ENCODE measurements at places on chromosomes 4 and X.

DNA sequence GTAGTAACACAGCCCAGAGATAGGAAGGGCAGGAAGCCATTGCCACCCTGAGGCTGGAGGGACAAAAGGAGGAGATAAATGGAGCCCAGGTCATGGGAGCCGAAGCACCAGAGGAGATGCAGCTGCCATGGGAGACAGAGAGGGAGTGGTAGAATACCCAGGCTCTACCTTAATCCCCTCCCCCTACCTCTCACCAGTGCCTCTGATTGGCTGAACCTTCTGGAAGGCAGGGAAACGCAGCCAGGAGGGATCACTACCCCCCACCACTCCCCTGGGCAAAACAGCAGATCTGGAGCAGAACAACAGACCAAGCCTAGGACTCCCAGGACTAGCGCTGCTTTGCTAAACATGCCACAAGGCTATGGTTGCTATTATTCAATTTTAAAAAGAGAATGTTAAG is 114.2 kb downstream of the ZNF827 start:
- DNase-seq, result no peak

DNA sequence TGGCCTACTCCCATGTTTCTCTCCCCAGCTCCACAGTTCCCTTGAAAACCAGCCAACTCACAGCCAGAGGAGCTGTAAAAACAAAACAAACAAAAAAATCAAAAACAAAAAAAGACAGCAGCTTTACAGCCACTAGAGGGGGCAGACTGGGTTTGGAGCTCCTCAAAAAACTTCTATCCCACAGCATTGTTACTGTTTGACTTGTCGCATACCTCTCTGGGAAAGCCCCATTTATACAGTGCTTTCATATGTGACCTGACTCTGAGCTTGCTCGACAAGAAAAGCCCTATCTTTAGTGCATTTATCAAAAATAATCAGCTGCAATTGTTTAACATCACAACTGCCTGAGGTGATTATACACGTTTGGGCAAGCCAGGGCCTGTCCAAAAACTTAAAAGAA is 21.6 kb downstream of the TSPAN6 start:
- DNase-seq, result no peak

- DNase-seq, result no peak
Observed at GRCh38 chr4:138035781-138036258, 206.3 kb downstream of the SLC7A11 start.

DNA sequence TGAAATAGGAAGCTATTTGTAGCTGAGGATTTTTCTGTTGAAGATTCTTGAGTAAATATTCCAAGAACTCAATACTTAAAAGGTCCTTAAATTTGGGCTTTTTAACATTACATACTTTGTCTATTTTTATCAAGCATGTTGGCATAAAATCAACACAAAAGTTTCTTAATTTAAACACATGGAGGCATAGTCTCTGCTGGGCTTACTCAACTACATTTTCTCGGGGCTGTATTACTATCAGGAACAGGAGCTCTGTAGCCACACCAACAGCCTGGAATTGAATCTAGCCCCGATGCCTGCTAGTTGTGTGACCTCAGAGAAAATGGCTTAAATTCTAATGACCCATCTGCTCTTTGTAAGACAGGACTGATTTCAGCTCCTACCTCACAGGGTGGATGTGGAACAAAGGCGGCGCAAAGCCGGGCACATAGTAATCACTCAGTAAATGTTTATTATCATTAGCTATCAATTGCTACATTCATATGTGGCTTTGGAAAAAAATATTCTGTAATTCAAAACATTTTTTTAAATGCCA is 207.0 kb downstream of the NSUN7 start:
- DNase-seq, result no peak

GRCh38 chr4:17787315-17787714 is 5.9 kb upstream of the FAM184B start:
- DNase-seq, result no peak

GRCh38 chrX:31860686-31861085 is 788.8 kb upstream of the FTHL17 start:
- no peak for DNase-seq

DNA sequence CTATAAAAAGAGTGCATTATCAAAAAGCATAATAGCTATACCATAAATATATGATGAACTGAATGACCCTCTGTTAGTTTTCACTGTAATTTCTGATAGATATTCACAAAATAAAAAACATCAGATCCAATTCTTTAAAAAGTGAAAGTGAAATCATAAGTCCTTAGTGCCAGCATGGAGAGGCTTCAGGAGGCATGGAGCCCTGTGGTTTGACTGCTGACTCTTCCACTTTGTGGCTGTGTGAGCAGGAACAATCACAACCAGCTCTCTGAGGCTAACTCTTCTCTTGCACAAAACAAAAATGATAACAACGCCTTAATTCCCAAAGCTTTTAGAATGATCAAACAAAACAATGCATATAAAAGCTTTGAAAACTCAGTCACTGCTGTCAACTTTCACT is 1143.9 kb downstream of the PDHA2 start:
- no peak for DNase-seq

DNA sequence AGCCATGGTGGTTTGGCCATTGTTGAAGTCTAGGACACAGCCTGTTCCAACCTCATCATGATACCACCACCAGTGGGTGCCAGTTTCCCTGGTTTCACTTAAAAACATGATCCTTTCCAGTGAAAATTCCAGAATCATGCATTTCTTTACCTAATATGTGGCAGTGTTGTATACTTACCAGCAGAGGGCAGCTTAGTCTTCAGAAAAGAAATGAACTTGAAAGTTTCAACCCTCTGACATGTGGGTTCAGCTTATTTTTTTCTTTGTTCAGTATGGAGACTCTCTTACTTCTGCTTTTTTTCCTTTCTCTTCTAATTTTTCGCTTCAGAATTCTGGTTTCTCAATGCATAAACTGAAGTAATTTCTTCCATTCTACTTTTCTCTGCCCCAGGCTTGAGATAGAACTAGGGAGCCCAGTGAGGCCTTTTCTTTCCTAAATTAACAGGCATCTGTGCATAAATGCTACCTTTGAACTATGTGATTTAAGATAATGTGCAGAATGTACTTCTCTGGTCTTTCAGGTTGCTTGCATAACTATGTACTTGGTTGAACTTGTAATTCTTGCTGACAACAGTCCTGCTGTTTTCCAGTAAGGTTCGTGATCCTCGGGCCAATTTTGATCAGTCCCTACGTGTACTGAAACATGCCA is 10.7 kb downstream of the LIAS start:
- DNase-seq, result no peak

DNA sequence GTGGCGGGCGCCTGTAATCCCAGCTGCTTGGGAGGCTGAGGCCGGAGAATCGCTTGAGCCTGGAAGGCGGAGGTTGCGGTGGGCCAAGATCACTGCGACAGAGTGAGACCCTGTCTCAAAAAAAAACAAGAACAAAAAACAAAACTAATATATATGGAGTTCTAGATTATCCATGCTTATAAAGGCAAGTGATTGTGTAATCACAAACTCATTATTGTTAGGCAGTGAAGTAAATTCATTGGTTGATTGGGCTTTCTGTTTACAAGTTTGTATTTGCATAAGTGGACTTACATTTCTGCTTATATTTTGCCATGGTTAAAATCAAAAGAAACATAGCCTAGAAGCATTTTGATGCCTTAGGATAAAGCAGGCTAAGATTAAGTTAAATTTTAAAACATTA is 2.5 kb upstream of the UBE2D3 start:
- no peak for DNase-seq

DNA sequence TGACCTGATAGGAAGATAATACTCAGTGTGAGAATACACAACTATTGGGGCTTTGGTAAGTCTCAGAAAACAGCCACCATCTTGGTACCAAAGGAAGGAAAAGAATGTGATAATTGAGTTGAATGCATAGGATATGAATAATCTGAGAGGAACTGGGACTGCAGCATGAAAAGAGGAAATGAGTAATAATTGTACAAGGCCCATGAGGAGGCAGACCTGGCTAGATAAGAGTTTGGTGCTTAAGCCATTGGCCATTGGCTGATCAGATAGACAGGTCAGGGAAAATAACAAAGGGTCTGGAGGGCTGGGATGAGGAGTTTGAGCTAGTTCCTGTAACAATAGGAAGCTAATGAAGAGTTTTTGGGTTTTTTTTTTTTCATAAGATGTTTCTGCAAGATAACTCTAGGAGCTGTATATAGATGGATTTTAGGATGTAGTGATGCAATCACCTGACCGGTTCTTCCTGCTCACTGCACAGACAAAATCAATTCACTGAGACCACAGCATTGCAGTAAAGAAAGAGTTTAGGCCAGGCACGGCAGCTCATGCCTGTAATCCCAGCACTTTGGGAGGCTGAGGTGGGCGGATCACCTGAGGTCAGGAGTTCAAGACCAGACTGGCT is 5.3 kb upstream of the TRMT2B start:
- DNase-seq, result peak; percentile 2

DNA sequence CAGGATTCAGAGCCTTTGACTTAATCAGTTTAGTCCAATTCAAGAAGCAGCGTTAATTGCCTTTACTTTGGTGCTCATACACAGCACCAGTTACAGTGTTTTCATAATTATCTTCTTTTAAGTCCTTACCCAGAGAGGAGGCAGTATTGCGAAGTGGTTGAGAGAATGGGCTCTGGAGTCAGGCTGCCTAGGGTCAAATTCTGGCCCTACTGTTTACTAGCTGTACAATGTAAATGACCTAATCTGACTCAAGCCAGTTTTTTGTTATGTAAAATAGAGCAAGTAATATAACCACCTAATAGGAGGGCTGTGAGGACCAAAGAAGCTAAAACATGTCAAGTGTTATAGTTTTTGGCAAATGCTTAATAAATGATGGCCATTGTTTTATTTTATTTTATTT is 27.6 kb downstream of the WDR44 start:
- no peak for DNase-seq

DNA sequence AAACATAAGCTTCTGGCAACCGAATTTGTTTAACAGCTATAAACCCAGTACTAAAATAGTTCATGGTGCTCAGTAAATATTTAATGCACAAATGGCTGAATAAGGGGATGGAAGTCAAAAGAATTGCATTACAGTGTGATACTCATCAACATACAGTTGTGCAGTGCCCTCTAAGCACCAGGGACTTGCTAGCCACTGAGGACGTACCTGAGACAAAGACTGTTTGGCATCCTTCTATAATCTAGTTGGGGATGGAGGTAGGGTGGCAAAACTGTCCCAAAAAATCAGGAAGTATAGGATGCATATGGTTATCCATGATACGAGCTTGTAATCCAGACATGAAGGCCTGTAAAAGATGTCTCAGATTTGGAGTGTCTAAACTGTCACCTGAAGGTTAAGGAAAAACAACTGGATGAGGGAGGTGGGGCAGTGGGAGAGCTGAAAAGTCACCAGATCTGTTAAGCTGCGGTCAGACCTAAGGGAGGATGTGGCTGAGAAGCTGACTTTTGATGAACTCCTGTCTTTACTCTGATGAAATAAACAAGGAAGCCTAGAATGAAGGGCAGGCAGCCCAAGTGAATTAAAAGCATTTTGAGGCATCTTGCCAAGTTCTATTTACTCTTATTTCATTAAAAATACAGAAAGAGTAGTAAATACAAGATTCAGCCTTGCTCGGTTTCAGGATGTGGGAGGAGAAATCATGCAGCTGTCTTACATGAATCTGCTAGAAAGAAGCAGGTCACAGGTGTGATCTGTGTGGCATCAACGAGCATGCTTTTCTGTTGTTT is 12.0 kb upstream of the CD38 start:
- DNase-seq, result peak; percentile 41

- no peak for DNase-seq
Observed at GRCh38 chr4:186146458-186146857, 42.0 kb downstream of the FAM149A start.

- no peak for DNase-seq
Observed at GRCh38 chr4:121642876-121643585, 53.7 kb downstream of the ANXA5 start.

GRCh38 chr4:103026868-103027267 is 7.4 kb upstream of the SLC9B1 start:
- no peak for DNase-seq

GRCh38 chr4:25847329-25847728 is 15.5 kb downstream of the SEL1L3 start:
- no peak for DNase-seq

DNA sequence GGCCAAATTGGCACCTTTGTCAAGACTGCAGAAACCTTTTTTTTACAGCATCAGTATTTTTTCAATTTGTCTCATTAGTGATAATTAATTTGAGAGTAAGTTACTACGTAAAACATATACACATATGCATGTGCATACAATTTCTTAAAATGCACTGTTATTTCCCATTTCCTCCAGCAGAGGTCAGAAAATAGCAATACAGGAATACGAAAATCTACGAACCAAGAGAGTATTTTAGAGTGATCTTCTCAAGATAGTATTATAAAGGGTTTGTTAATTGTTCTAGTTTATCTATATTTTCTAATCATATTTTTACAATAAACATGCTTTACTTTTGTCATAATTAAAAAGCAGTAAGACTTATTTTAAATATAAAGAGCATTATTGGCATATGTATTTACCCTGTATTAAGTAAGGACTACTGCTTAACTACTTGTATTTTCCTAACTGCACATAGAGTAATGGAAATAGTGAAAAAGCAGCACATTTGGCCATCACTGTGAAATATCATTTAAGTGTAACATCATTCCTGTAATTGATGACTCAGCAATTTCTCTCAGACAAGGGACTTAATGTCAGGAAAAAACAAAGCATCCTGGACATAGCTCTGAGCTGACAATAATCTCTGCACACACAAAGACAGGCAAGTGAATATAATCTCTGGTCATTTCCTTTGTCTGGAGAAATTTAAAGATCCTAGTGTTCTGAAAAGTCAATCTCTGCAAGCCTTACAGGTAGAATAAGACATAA is 45.6 kb downstream of the MAOB start:
- DNase-seq, result no peak

DNA sequence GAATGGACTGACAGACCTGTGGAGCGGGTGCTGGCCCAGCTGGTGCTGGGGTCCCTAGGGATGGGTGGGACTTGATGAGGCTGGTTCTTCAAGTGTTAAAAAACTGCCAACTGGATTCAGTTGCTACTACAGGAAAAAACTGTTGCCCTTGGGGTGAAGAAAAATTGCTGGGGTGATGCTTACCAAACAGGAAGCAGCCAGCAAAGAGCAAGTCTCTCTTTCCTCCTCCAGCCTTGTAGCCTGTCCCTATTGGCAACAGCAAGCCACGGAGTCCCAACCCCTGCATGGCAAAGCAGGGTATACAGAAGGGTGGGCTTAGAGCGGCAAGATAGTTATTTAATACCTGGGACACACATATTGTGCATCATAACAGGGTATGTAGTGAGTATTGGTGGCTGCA is 60.1 kb upstream of the ATP8A1 start:
- no peak for DNase-seq

GRCh38 chr4:78291277-78291676 is 234.2 kb downstream of the FRAS1 start:
- no peak for DNase-seq

DNA sequence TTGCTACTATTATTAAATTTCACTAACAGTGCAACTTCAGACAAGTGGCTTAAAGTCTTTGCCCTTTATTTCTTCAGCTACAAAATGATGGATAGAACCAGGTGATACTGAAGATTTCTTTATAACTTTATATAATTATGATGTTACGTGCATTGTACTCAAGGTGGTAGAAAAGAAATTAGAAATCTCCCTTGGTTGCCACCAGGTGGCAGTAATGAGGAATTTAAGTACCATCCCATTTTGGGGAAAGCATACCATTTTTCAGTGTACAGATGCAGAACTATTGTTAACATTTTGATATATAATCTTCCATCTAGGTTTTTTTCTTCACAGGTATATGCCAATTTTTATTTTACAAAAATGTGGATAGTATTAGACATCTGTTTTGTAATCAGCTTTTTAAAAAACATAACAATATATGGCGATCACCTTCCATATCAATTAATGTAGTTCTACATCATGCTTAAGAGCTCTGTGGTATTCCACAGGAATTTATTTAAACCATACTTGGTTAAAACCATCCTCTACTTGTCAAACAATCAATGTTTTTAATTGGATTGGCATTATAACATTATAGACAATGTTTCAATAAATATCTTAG is 37.7 kb upstream of the RAB33B start:
- peak; percentile 11 for DNase-seq
